LHCN-M2 (cell line): ENCODE measurements at places on chromosomes 2 and 18.

- DNase-seq: peak; percentile 80
Measured at GRCh38 chr2:183038341-183039300, at the start of gene NCKAP1. Gene NCKAP1 (minus strand): TSS chr2:183038457. CDS start chr2:183038099, 358 bp downstream.

GRCh38 chr2:142722569-142722968 is 154.9 kb upstream of the KYNU start:
- DNase-seq: peak; percentile 30

- DNase-seq: no peak
Measured at GRCh38 chr2:119478188-119478977, 45.9 kb downstream of the SCTR start.

GRCh38 chr2:68225119-68225632 is 27.2 kb downstream of the PPP3R1 start:
- DNase-seq: peak; percentile 51

- DNase-seq: no peak
Measured at GRCh38 chr2:3899536-3900155, 196.3 kb downstream of the DCDC2C start.

GRCh38 chr2:126644630-126645191 is 11.2 kb upstream of the GYPC start:
- DNase-seq: no peak

DNA sequence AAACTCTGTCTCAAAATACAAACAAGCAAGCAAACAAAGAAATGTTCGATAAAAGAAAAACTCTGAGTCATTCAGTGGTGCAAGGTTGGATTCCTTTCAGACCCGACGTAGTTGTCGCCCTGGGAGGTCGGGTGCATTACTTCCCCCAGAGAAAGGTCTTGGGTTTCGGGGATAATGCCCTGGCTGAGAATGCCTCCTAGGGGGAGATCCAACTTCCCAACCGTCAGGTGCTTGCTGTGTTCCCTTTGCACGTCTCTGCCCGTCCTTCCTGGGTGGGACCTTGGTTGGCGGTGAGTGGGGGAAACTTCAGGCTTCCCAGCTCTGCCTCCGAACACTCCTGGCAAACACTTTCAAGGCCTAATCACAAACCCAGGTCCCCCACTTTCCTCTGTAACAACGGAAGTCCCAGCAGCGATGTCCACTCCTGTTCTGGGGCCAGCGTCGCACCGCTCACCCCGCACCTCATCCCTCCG is 609 bp downstream of the TPGS2 start:
- peak; percentile 58 for DNase-seq

DNA sequence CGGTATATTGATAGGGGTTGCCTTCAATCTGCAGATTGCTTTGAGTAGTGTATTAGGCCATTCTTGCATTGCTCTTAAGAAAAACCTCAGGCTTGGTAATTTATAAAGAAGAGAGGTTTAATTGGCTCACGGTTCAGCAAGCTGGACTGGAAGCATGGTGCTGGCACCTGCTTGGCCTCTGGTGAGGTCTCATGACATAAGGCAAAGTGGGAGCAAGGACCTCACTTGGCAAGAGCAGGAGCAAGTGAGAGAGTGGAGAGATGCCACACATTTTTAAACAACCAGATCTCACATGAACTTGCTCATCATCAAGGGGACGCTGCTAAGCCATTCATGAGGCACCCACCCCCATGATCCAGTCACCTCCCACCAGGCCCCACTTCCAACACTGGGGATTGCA is 4.9 kb downstream of the MAP3K2 start:
- no peak for DNase-seq

- DNase-seq: no peak
Measured at GRCh38 chr2:35168351-35168750, 1187.2 kb upstream of the CRIM1 start.

DNA sequence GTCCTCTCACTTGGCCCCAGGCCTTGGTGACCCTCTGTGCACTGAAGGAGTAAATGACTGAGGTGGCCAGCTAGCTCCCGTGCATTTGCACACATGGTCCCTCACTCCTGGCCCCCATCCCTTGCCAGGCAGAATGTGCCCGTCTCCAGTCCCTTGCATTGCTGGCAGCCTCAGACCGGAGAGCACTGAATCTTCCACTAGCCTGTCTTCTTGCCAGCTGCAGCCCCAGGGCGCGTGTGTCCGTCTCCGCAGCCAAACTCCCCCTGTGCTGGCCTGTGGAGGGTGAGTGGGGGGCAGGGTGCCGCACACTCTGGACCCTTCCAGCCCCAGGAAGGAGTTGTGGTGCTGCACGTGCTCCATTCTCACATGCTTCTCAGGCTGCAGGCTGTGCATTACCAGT is 35.9 kb downstream of the INPP4A start:
- no peak for DNase-seq

DNA sequence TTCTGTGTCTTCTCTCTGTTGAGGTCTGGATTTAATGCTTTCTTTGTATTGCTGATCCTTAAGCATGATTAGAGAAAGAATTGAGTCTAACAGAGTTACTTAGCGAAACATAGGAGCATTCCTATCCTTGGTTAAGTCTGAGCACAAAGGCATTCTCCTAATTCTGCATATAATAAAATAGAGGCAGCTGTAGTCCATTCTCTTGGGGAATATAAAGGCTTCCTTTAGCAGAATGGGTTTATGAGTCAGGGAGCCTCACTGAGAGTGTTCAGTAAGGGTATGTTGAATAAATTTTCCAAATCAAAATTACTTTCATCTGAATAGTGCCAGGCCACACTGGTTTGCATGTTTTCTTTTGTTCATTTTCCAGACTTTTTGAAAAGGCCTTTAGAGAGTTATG is 101.5 kb downstream of the GALNT1 start:
- peak; percentile 81 for DNase-seq

DNA sequence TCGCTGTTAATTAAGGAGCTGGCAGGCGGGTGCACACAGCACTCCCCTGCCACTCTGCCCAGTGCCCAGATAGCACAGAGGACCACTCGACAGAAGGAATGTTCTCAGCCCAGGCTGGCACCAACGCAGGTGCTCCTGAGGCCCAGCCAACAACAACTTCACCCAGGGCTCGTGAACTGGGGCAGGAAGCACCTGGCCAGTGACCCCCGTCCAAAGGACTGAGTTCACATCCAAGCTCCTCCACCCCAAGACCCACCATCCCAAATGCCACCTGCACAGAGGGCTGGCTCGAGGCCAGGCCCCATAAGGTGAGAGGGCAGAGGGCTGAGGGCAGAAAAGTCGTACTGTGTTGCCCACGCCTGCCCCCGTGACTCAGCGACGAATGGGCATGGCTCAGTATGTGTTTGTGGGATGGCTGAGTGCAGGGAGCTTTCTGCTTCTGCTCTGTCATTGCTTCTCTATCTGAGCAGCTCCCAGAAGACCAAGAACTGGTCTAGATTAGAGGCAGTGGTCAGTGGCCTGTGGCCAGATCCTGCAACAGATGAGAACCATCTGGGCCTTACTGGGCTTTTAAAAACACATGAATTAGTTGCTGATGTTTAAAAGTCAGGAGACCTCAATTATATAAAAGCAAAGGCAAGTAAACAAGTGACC is 68.4 kb downstream of the POLR1A start:
- DNase-seq: peak; percentile 88

DNA sequence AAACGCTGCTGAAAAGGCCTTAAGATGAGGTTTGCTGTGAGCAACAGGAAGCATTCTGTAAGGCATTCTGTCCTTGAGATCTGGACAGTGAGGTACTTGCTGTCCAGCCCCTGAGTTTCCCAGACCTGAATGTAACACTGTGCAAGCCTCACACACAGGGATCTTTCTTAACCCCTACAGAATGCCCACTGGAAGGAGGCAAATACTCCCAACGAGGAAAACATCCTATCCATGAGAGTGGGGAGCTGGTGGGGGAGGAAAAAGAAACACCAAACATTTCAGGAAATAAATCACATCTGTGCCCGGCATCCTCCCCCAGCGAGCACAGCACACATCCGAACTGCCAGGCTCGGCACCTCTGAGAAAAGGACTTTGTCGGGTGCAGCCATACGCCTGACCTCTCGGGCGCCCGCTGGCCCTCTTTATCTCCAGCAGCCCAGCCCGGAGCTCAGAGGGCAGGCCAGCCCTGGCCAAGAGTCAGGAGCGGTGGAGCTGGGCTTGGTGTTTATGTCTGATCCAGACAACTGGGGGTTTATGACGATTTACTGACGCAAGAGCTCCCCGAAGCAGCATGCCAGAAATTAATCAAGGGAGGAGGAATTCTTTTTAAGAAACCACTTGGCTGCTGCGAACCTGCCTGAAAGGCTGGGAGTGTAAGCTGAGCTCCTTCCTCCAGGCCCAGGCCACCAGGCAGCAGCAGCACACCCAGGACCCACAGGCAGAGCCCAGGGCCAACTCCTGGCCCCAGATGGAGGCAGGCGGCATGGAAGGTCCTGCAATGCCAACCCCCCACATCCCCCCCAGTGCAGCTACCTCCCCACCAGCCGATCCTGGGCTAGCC is 72.2 kb downstream of the HDAC4 start:
- DNase-seq: no peak

DNA sequence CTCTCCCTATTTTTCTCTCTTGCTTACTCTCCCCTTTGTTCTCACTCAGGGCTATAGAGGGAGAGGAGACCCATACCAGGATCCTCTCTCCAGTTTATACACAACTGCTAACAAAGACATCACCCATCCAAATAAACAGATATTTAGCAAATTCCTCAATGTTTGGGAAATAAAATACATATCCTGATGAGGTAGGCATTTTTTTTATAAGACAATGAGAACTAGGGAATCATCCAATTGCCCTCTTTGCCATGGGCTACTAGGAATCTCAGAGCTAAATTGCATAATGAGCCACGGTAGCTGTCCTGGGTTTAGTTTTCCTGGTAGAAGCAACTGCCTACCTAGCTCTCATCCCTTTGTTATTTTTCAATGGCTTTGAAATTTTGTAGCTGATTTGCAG is 27.1 kb downstream of the CAPN14 start:
- no peak for DNase-seq
